ENCODE measurements at places on chromosomes 11 and 22.

DNA sequence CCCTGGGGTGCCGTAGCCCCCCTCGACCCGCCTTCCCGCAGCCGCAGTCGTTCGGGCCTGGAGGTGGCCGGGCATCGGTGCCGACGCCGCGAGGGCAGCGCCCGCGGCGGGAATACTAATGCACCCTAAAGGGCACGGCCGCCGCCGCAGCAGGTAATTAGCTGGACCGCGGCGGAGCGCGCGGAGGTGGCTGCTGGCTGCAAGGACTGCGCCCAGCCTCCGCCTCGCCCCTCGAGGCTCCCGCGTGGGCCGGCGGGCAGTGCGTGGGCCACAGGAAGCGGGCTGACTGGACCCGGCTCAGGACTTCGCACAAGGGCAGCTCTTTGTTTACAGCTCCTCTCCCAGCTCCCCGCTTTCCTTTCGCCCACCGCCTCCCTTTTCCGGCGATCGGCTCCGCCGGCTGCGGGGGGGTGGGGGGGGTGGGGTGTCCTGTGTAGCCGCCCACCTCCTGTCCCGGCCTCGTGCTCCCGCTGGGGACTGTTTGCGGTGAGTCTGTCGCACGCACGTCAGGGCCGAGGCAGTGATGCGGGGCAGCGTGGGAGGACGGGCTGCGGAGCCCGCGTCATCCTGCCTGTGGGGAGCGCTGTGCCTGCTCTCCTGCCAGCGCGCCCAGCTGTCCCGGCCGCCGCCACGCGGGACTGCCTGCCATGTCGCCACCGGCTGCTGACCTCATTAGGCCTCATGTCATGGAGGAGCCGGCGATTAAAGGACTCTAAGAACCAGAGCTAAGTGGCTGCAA, 53.2 kb downstream of the GRIK4 start:
- DNase-seq, result no peak

DNA sequence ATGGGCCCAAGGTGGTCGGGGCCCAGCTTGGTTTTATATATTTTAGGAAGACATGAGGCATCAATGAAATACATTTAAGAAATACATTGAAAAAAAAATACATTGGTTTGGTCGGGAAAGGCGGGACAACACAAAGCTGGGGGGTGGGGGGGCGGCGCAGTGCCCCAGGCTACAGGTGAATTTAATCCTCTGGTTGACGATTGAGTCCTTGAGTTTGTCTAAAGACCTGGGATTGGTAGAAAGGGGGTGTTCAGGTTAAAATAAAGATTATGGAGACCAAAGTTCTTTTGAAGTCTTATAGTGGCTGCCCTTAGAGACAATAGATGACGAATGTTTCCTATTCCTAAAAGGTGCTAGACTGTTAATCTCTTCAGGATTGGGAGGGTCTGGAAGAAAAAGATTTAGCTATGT, 3.1 kb downstream of the IFITM1 start:
- DNase-seq, result no peak

- no peak for DNase-seq
Measured at GRCh38 chr22:36184433-36185025, 17.1 kb downstream of the APOL4 start.

DNA sequence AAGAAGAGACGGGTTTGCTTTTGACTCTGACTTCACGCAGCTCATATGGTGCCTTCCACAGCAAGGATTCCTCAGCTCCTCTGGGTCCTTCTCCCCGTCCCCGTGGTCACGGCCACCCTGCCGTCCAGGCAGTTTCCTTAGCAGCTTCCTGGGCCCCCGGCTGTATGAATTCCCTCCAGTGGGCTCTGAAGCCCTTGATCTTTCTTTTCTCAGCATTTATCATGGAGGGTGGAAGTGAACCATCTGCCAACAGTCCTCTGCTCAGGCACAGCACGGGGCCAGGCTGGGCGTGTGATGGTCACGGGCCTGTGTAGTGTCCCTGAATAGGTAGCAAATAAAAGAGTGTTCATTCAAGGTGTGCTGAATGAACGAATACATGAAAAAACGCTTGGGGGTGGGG, 782.4 kb downstream of the BRD1 start:
- DNase-seq, result no peak

GRCh38 chr11:35864131-35864530, 79.7 kb upstream of the LDLRAD3 start:
- DNase-seq, result no peak

GRCh38 chr22:18010266-18010665, 14.1 kb downstream of the MICAL3 start:
- DNase-seq, result no peak
